ENCODE measurements at places on chromosomes 5 and 9.

DNA sequence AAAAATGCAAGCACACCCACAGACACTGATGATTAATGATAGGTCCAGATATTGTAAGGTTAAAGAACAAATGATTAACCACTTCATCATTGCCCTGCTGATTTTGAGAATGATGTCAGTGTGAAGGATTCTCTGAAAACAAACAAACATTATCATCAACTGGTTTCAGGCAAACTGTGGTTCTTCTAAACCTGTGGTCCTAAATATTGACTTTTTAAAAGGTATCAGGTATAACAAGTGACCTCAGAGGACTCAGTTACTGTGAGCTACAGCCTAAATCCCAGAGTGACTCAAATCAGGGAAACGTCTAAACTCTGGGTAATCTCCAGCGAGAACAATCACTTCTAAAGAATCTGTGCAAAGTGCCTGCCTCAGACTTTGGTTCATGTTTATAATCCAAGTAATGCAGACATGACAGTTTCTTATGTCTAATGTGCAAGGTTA lies 172.3 kb upstream of the CDH6 start:
- no peak for DNase-seq

GRCh38 chr5:59234236-59234635 lies 651.4 kb downstream of the RAB3C start:
- no peak for DNase-seq

- no peak for DNase-seq
Observed at GRCh38 chr9:119184265-119184936, 184.8 kb downstream of the BRINP1 start.

- no peak for DNase-seq
Observed at GRCh38 chr9:131732061-131732526, 7.8 kb downstream of the RAPGEF1 start.

GRCh38 chr5:139708434-139708861 lies 60.3 kb downstream of the CXXC5 start:
- no peak for DNase-seq
